ENCODE measurements at places on chromosomes 2 and 18. TPM values are rescaled to one million over a fixed set of nuclear protein-coding genes. Genes with fewer than 3 reads are reported as not detected.

- H3K27ac ChIP-seq: no peak overlapping the region
- no peak for DNase-seq
- no peaks in the 10 kb centered on the region for H3K4me1 ChIP-seq
- no peak overlapping the region for H3K4me3 ChIP-seq
- H3K36me3 ChIP-seq: no peaks in the 10 kb centered on the region
- no peaks in the 10 kb centered on the region for H3K27me3 ChIP-seq
Measured at GRCh38 chr2:74427551-74427950, 6.0 kb downstream of the WDR54 start.

Gene COL4A4
- not detected for total RNA-seq

DNA sequence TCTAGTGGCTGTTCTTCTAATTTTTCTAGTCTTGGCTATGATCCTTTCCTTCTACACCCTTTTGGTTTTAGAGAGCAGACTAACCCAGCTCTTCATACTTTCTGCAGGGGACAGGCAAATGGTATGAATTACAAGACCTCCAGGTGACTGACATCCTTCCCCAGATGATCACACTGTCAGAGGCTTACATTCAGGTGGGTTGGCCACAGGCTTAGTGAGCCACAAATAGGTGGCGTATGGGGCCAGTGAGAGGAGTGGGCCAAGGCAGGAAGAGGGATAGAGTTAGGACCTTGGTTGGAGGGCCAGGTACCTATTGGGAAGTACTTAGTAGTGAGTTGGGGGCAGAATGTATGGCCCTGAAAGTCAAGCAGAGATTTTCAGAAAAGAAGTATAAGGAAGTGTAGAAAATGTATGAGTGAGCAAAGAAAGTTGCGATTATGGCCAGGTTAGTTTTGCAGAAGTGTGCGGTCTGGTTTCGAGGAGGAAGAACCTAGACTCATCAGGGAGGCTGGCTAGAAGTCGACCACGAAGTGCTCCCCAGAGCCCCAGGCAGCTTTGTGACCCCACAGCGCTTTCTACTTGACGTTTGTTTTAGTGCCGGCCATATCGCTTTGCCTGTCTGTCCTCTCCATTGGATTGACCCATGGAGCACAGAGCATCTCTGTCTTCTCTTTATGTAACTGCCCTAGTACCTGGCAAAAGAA, 20.0 kb downstream of the SFTPB start:
- H3K4me3 ChIP-seq: no peak overlapping the region
- H3K4me1 ChIP-seq: no peaks in the 10 kb centered on the region
- H3K27ac ChIP-seq: no peak overlapping the region

Gene TBC1D8
- total RNA-seq: 0.55 TPM

DNA sequence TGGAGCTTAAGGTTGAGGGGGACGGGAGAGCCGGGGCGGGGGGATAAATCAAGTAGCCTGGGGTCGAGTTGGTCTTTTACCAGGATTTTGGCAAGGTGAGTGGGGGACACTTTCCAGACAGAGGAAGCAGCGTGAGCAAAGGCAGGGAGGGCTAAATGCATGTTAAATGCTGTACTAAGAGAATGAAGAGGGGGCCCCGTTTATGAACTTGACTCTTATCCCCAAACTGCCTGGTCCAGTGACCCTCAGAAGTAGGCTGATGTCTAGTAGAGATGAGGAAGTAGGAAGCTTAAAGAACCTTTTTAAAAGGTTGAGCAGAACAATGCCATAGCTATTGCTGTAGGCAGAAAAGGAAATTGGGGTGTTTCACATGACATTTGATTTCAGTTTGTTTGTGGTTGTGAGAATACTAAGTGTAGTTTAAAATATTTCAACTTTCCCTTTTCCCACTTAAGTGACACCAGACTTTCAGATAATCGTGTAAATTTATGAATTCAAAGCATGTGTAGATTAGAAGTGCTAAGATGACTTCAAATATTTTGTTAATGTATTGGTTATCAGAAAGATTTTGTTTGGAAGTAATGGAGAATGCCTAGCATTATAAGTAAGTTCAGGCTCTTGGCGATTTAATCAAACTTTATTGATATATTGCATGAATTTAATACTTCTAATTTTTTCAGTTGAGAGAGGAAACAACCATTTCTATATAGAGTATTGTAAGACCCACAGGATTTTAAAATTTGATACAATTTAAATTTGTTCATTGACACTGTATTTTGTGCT, 1.8 kb downstream of the REL start:
- no peaks in the 10 kb centered on the region for H3K36me3 ChIP-seq
- DNase-seq: peak; percentile 3
- peak overlapping the region; percentile 78 for H3K4me3 ChIP-seq
- no peaks in the 10 kb centered on the region for H3K27me3 ChIP-seq

GRCh38 chr18:3541549-3542386, 91.8 kb downstream of the TGIF1 start:
- no peak overlapping the region for H3K4me3 ChIP-seq
- no peaks in the 10 kb centered on the region for H3K27me3 ChIP-seq
- H3K36me3 ChIP-seq: no peaks in the 10 kb centered on the region
- H3K4me1 ChIP-seq: no peaks in the 10 kb centered on the region

DNA sequence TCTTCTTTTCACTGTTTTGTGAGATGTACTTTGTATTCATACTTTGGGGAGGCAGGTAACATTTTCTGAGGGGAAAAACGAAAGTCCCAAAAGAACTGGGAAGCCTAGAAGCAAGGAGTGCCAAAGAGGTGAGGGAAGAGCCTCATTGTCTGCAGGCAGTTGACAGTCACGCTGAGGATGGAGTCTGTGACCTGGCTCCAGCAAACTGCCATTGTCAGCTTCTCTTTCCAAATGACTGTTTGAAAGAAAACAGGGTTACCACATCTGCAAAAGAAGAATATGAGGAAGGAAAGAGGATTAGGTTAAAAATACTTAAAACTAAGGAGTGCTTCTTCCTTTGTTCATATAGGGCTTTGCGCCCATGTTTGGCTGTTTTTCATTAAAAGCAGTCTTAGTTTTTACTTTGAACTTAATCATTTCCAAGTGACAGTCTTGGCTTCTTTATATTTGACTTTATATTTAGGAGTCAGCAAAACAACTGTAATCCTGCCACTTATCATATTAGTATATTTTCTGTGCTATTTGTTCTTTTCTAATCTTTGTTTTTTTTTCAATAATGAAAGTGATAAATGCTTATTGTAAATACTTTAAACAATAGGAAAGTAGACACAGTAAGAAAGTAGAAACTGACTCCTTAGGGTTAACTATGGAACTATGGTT, 35.0 kb downstream of the CERS6 start:
- H3K4me1 ChIP-seq: peaks cover 17% of the 10 kb centered on the region
- peak overlapping the region; percentile 19 for H3K27ac ChIP-seq
- DNase-seq: no peak

Gene GALR1
- not detected for total RNA-seq

DNA sequence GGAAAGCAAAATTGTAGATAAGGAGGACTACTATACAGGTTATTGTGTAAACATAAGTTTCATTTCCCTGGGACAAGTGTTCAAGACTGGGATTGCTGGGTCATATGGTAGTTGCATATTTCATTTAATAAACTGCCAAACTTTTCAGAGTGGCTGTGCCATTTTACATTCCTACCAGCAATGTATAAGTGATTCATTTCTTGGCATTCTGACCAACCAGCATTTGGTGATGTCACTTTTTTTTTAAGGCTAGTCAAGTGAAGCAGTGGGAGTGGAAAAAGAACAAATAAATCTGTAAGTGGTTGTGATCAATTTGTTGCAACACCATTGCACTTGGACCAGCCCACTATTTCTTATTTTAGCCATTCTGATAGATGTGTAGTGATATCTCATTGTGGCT, 5.2 kb upstream of the CHCHD5 start:
- peaks cover 8% of the 10 kb centered on the region for H3K4me1 ChIP-seq
- peaks cover 24% of the 10 kb centered on the region for H3K36me3 ChIP-seq
